Forelimb muscle (tissue), 1 donor: ENCODE measurements at places on chromosomes 16 and 17. TPM values are rescaled to one million over a fixed set of nuclear protein-coding genes. Genes with fewer than 3 reads are reported as not detected.

SLC13A2 gene
- not detected for polyA plus RNA-seq

CES4A gene
- 3.4 TPM for polyA plus RNA-seq

KRTAP3-3 gene
- not detected for polyA plus RNA-seq

AGRP gene
- not detected for polyA plus RNA-seq

TCAP gene
- polyA plus RNA-seq: 399 TPM

SLC52A1 gene
- 0.08 TPM for polyA plus RNA-seq

CPHXL2 gene
- polyA plus RNA-seq: not detected

- no peak for DNase-seq
These were observed 18.9 kb downstream of the TMEM94 start for GRCh38 chr17:75475144-75475835.

DNA sequence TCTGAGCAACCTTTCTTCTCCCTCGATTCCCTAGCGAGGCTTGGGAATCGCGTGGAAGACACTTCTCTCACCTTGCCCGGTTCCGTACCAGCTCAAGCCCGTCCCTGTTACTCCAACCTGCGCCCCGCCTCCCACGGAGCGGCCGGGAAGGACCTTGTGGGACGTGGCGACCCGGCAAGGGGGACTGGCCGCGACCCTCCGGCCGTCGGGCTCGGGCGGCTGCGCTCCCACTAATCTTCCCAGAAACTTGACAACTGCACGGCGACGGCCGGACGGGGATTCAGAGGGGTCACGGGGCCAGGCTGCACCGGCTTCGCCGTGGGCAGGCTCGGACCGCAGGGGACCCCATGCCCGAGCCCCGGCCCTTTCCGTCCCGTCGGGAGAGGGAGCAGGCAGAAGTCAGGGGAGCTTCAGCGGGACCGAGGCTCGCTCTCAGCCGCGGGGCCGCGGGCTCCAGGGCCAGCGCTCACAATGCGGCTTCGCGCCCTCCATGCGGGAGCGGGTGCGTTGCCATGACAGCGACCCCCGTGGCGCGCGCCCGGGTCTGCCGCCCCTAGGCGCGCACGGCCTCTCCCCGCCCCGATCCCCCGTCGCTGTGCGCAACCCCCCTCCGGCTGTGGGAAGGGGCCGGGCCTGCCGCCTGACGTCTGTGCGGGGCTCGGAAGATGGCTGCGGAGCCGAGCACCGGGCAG lies at the start of gene SGSM2:
Gene SGSM2 (plus strand): TSS at position 650 of the 692 bp plus-strand sequence. CDS start 188 bp downstream, outside the sequence.
- DNase-seq: peak; percentile 9

DNA sequence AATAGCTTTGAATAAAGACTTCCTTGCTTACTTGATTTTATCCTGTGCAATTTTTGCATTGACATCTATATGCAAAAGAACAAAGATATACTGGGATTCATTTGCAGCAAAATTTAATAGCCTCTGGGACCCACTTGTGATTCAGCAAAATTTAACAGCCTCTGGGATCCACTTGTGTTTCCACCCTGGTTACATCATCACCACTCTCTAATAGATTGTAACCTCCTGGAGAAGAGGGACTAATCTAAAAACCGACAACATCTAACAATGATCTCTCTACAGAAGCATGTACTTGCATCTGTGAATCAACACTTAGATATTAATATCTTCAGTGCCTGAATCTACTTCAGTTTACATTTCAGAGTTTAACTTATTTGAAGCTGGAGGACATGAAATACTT lies 202.0 kb upstream of the CPHXL start:
- DNase-seq: no peak

- no peak for DNase-seq
These were observed at the start of gene CDH13 for GRCh38 chr16:82626791-82627261. Gene CDH13, plus strand, starts transcription at chr16:82626969.

- no peak for DNase-seq
These were observed 58.2 kb upstream of the RPH3AL start for GRCh38 chr17:410543-411401.

DNA sequence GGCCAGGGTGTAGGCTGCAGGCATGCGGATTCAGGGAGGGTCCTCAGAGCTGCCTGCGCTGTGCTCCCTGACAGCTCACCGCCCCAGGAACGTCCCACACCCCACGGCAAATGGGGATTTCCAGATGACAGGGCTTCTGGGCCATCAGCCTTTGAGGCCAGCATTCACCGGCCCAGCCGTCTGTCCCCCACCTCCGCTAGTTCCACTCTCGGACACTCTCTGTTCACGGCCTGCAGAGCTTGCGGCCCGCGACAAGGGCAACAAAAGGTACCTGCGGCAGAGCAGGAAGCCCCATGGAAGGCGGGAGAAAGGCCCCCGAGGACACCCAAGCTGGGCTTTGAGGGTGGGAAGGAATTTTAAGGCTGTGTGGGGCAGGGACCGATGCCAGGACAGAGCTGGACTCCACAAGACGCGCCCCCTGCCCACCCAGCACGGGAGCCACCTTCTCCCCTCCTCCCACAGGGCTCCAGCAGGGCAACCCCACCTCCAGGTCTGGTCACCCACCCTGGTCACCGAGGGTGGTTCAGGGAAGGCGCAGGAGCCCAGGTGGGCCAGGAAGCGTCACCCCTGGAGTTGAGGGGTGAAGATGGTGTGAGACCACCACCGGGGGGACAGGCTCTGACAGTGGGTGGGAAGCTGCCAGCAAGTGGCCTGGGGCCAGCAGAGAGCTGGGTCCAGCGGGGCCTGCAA lies 5.6 kb upstream of the CYBA start:
- DNase-seq: no peak

DNA sequence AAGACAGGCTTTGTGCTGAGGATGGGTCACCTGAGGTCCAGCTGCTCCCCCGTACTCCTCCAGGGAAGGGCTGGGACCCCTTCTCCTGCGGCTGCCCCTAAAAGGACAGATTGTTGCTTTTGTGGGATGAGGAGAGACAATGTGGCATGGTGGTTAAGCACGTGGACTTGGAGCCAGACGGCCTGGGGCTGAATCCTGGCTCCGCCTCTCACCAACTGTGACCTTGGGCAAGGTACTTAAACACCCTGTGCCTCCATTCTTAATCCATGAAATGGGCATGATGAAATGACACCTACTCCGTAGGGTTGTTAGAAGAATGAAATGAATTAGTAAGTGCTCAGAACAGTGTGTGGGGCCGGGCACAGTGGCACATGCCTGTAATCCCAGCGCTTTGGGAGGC lies 39.6 kb upstream of the PLCG2 start:
- DNase-seq: no peak

DNA sequence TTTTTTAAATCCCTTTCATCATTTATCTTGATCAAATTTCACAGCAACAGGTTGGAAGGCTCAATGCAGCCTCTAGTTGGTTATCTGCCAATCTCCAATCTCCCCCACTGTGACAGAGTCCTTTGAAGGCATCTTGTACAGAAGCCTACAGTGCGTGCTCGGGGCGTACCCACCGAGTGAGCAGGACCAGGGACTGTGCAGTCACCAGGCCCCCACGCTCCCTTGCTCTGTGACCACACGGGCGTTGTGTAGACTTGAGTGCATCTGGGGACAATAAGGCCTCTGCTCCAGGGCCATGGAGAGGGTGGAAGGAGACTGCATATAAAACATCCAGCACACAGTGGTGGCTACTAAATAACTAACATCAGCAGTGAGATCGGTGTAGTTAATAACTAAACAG lies 63.4 kb downstream of the GTF3C1 start:
- DNase-seq: no peak

GRCh38 chr16:1527836-1528811 lies 5.3 kb upstream of the TMEM204 start:
- no peak for DNase-seq

- DNase-seq: no peak
These were observed 15.2 kb downstream of the PIEZO1 start for GRCh38 chr16:88769617-88770460.

DNA sequence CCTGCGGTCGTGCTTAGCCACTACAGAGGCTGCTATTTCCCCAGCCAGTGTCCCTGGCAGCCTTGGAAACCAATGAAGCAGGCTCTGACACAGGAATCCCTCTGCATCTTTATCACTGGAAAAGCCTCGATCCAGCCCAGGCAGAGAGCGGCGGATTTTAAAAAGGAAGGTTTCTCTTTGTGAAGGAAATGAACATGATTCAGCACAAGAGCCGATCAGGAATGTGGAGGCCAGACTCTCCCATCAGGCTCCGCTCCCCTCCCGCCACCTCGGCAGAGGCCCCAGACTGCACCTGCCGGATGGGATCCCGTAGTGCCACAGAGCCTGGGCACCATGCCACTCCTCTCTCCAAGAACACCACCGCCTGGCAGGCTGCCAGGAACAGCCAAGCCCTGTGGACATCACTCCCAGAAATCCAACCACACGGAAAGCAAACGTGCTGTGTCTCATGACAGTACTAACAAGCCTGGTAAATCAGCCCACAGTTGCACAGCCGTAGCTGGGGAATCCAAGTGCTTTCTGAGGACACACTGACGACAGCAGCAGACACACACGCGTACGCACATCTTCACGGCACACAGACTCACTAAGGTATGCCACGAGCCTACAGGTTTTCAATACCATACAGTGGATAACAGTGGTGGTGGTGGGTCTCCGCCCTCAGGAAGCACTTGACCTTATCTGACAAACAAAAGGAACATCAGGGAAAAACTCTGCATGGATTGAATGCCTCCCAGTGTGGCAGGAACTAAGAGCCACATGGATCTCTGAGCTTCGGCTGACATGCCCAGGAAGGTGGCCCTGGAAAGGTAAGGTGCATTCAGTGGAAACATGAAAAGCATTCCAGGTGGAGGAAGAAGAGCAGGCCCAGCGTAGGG lies 5.4 kb downstream of the LRRC75A start:
- no peak for DNase-seq

- peak; percentile 26 for DNase-seq
These were observed 478.4 kb downstream of the TOX3 start for GRCh38 chr16:52068447-52069074.

DNA sequence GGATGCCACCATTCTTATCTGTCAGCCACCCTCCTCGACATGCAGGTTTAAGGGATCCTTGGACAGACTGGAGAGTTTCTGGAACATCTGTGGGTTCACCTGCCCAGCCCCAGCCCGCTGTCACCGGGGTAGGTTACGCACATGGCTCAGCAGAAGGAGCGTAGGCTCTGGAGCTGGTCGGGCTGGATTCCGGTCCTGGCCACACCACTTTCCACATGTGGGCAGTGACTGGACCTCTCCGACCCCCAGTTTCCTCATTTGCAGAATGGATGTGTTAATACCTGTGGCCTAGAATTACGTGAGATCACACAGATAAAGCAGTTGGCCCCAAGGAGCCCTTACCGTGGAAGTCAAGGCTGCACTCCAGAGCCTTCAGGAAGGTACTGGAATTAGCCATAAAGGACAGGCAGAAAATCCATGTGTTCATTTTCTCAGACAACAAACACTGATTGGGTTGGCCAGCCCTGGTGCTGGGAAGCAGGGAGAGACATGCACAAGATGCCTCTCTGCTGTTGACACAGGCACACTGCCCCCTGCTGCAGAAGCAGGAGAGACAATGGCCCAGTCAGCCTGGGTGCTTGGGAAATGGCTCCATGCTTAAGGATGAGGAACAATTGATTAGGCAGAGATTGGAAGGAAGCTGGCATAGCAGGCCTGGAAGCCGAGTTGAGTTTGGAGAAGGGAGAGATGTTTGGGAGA lies 58.8 kb downstream of the SF3B3 start:
- DNase-seq: no peak

GRCh38 chr16:76656994-76657393 lies 379.8 kb downstream of the CNTNAP4 start:
- DNase-seq: no peak

GRCh38 chr17:30534938-30535921 lies 58.0 kb downstream of the GOSR1 start:
- DNase-seq: no peak

- DNase-seq: no peak
These were observed 1.6 kb downstream of the HEATR3 start for GRCh38 chr16:50067290-50067853.

GRCh38 chr17:8696906-8697305 lies 47.7 kb downstream of the CCDC42 start:
- no peak for DNase-seq

GRCh38 chr16:79062821-79063220 lies 537.7 kb downstream of the MAF start:
- peak; percentile 28 for DNase-seq

DNA sequence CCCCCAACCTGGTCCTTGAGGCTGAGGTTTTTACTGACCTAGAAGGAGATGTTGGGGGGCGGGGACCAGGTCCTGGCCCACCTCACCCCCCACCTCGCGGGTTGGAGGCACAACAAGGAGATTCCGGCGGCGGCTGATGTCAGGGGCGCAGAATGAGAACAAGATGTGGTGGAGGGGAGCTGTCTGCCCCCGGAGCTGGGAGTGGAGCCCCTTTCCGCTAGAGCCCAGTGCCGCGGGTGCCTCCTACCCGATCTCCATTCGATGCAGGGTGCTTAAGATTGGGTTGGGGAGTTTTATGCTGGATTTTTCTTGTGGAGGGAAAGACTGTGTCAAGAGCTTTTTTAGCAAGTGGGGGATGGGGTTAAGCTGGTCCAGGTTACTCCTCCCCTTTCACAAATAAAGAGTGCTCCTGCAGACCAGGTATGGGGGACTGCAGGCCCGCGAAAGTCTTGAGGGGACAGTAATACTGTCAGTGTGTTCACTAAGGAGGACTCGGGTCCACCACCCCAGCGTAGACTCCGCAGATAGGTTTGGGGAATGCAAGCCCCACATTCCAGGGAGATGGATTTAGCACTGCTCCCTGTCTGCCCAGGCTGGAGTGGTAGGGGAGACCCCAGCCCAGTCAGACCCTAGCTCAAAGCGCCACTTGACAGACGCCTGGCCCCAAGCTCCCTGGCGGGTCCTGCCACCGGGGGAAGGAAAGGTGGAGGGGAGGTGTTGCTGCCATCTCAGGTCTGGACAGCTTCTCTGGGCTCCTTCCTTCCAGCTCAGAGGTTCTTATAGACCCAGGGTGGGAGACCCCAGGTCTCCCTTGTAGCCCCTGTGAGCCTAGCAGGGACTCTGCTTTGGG lies 2.0 kb downstream of the CACNA1G start:
- no peak for DNase-seq

GRCh38 chr17:62101515-62101914 lies 36.4 kb upstream of the MED13 start:
- DNase-seq: no peak

GRCh38 chr16:65120831-65121721 lies 787 bp downstream of the CDH11 start:
- DNase-seq: no peak

- no peak for DNase-seq
These were observed 96.8 kb downstream of the OMG start for GRCh38 chr17:31200287-31200686.

- no peak for DNase-seq
These were observed 14.5 kb upstream of the GPRC5C start for GRCh38 chr17:74417178-74418045.

GRCh38 chr17:56257075-56257474 lies 103.8 kb downstream of the ANKFN1 start:
- DNase-seq: no peak

GRCh38 chr16:24035127-24035842 lies 199.5 kb downstream of the PRKCB start:
- DNase-seq: no peak

GRCh38 chr16:77386831-77387814 lies 47.7 kb downstream of the ADAMTS18 start:
- DNase-seq: no peak

- no peak for DNase-seq
These were observed 3.4 kb downstream of the SGCA start for GRCh38 chr17:50169121-50169764.
